ENCODE measurements at places on chromosomes 13 and 19.

DNA sequence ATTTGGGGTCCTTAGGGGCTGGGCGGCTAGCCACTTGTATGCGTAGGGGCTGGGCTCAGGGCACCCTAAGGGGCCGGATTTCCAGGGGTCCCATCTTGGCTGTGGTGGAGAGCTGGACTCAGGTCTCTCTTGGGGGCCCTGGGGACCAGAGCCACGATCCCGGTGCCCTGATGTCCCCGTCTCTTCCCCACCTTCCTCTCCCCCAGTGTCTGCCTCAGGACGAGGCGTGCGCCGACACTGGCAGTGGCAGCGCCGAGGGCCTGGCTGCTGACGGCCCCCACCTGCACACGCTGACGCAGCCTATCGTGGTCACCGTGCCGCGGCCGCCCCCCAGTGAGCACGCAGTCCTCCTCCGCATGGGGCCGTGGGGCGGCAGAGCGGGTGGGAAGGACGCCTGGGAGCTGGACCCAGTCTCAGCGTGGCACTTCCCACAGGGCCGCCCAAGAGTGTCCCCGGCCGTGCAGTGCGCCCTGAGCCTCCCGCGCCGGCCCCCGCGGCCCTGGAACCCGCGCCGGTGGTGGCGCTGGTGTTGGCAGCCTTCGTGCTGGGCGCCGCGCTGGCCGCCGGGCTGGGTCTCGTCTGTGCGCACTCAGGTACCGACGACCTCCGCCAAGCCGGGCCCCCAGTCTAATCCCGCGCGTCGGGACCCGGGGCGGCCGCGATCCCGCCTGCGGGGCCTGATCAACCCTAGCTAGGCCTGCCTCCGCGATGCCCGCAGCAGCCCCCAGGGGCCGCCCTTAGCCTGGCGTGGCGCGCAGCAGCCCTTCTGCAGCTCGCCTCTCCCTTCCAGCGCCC is 2.7 kb upstream of the SNAPC2 start:
- DNase-seq: peak; percentile 75

GRCh38 chr13:108214441-108215271 is 680 bp downstream of the LIG4 start:
- DNase-seq: no peak

DNA sequence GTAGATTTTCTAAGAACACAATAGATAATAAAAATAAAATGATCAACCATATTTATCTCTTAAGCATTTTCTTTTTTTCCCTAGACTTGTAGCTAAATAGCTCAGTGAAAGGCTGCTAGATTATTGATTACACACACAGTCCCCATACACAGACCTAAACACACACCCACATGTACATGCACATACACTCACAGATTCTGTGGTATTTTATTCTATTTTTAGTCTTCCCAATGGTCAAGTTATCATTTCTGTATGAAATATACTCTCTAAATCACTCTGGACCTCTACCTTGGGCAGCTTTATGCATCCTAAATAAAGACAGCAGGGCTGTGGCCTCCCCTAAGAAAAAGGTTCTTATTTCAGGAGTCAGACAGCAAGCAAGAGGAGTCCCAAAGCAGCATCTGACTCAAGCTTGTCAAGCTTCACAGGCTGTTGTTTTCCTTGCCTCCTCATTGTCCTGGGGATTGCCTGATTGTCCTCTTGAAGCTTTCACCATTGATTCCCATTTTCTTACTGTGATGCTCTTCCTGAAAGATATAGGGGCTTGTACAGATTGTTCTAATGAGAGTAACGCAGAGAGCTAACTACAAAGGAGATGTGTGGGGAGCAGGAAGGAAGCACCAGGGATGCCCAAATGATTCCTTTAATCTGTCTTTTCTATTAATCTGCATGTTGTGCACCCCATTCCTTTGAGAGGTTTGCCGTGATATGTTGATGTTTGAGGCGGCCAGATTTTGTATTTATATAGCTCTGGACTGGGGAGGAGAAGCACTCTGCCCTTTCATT is 986.5 kb downstream of the PCDH17 start:
- no peak for DNase-seq

DNA sequence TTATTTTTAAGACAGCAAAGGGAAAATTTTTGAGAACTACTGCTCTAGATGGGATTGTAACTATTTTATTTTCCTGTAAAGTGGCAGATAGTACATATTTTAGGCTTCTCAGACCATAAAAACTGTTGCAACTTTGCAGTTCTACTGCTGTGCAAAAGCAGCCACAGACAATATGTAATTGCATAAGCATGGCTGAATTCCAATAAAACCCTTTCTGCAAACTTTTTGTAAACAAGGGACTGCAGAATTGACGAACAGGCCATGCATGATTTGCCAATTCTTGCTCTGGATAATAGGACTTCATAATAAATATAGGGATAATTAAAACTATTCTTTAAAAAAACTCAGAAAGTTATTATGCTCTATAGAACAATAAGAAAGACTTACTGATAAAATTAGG is 149.1 kb downstream of the SLITRK5 start:
- no peak for DNase-seq

DNA sequence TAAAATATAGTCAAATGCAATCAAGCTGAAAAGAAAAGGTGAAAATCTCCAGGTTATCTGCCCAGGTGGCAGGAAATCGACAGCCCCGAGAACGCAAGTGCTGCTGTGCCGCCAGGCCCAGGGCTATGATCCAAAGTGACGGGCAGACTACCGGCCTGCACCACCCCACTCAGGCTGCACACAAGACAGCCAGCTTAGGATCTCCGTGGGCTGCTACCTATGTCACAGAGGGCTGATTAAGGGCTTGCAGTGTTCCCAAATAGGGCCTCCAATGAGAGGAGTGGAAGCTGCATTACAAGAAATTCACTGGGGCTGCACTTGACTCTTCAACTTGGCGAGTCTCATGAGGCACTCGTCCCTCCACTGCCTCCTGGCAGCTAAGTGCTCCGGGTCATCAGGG is 121.8 kb downstream of the CRYL1 start:
- DNase-seq: peak; percentile 14

DNA sequence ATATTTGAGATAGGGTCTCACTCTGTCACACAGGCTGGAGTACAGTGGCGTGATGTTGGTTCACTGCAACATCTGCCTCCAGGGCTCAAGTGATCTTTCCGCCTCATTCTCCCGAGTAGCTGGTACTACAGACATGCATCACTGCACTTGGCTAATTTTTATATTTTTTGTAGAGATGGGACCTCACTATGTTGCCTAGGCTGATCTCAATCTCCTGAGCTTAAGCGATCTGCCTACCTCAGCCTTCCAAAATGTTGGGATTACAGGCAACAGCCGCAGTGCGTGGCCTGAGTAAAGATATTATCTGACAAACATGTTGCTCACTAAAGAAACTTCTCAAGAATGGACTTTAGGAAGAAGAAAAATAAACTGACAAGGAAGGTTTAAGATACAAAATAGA is 125.4 kb upstream of the ABCC4 start:
- no peak for DNase-seq

- DNase-seq: no peak
These were observed 43.9 kb downstream of the RAP2A start for GRCh38 chr13:97477844-97478243.

GRCh38 chr13:107025991-107026390 is 458.1 kb upstream of the ARGLU1 start:
- no peak for DNase-seq

- no peak for DNase-seq
These were observed 10.6 kb downstream of the KLF2 start for GRCh38 chr19:16335226-16335625.

DNA sequence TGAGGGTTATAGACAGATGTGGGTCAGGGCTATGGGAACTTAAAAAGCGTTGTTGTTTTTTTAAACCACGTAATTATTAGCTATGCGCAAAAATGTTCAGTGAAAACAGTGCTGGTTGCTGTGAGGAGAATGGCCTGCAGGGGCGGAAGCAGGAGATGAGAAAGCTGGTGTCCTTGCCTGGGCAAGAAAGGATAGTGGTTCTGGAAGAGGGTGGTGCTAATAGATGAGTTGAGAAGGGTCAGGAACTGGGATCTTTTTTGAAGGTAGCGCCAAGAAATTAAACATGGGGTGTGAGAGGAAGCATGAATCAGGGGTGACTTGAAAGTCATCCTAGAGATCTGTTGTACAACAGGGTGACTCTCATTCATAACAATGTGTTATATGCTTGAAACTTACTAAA is 4.8 kb upstream of the SMG9 start:
- no peak for DNase-seq

GRCh38 chr13:44826591-44827350 is 162.5 kb downstream of the NUFIP1 start:
- DNase-seq: no peak

- DNase-seq: no peak
These were observed 68.3 kb upstream of the SERP2 start for GRCh38 chr13:44305286-44305685.

Measured in activated T-cell treated with anti-CD3 and anti-CD28 coated beads, Interleukin-2, amount 50 U/mL, for 24 hours (primary cell).